CD4-positive, alpha-beta T cell treated with Interleukin-6 for 4 hours (primary cell): ENCODE measurements at places on chromosomes 12 and 14.
A peak's percentile ranks its signal among the peaks of the same experiment; 100 is the strongest.

GRCh38 chr14:68627050-68627867, 165.6 kb downstream of the ZFP36L1 start:
- DNase-seq: no peak

DNA sequence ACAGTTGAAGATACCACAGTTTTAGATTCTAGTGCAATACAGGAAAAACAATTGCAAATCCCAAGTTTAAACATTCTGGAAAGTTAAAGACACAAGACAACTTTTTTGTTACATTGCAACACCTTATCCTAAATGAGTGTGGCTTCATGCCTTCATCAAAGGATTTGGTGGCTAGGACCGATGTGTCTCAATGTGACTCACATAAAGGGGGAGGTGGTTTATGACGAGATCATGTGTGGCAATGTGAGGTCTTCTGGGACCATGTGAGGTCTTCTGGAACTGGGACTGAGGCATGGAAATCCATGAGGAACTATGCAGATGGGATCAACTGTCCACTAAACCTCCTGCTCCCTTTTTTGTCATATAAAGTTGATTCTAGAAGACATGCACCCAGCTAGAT, 166.2 kb downstream of the PAX9 start:
- no peak for DNase-seq

GRCh38 chr12:91210144-91210543, 27.5 kb upstream of the DCN start:
- no peak for DNase-seq

DNA sequence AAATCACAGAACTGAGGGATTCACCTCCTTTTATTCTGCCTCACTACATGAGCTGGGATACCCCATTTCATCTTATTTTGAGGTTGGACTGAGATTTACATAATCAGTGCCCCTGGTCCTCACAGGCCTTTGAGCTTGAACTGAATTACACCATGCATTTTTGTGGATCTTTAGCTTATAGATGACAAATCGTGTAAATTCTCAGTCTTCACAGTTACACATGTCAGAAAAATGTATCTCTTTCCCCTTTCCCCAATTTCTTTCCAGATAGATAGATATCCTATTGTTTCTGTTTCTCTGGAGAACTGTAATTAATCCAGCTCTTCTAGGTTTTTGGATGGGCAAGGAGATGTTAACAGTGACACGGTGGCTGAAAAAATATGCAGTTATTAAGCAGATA, 1778.9 kb upstream of the SEL1L start:
- no peak for DNase-seq

GRCh38 chr14:56196274-56196673, 78.1 kb downstream of the PELI2 start:
- DNase-seq: no peak

GRCh38 chr12:116924558-116925453, 14.1 kb downstream of the FBXW8 start:
- DNase-seq: peak; percentile 57

DNA sequence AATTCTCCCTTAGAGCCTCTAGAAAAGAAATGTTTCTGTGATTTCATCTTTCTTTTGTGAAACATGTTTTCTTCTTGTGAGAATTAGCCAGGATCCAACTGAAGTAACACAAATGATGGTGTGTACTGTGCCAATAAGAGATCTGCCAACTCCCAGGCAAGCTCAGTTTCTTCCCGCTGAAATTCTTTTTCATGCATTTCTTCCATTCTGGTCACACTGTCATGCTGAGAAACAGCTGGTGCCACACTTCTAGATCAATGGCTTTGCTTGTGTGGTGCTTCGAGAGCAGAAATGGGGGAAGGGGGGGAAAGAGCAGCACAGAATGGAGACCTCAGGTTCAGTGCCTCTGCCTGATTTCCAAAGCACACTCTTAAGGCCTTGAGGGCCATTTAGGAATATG, 41.4 kb upstream of the FGF6 start:
- no peak for DNase-seq

DNA sequence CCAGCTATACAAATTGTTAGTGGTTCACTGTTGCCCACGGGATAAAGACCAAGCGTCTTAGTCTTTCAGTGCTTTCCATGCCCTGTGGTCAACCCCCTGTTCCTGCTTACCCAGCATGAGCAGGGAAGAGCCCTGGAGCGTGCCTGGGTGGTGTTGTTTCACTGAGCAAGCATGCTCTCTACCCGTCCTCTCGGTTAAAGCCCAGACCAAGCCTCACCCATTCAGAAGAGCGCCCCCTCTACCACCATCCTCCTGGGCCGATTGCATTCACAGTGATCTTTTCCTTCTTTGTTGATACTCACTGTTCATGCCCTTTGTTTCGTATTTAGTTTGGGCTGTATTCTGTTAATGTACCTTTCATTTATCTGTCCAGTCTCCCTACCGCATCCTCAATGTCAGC, 25.1 kb downstream of the DYRK4 start:
- no peak for DNase-seq

- no peak for DNase-seq
Measured at GRCh38 chr12:113935459-113935858, 30.7 kb downstream of the RBM19 start.

GRCh38 chr12:62194031-62194430, 66.2 kb upstream of the USP15 start:
- no peak for DNase-seq

DNA sequence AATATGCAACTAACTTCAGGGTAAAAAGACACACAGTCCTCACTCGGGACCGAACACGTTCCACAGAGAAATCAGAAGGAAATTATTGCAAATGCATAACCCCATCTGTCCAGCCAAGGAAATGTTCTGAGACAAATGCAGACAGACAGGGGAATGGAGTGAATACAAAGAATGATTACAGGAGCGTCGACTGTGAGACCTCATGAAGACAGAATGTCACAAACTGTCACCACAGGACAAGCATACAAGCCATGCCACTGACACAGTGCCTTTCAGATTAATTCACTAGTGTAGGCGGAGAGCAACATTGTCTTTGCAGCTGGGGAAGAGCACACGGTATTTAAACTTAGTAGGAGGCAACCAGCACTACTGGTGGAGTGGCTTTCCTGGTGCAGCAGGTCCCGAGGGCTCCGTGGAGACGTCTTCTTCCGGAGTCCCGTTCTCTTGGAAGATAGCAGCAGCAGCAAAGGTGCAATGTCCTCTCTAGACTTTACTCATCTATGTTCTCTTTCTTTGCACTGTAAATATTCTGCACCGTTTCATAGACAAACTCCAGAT, 44.6 kb downstream of the FBXO21 start:
- DNase-seq: no peak

GRCh38 chr14:56120091-56120691, 2.0 kb downstream of the PELI2 start:
- DNase-seq: peak; percentile 6

DNA sequence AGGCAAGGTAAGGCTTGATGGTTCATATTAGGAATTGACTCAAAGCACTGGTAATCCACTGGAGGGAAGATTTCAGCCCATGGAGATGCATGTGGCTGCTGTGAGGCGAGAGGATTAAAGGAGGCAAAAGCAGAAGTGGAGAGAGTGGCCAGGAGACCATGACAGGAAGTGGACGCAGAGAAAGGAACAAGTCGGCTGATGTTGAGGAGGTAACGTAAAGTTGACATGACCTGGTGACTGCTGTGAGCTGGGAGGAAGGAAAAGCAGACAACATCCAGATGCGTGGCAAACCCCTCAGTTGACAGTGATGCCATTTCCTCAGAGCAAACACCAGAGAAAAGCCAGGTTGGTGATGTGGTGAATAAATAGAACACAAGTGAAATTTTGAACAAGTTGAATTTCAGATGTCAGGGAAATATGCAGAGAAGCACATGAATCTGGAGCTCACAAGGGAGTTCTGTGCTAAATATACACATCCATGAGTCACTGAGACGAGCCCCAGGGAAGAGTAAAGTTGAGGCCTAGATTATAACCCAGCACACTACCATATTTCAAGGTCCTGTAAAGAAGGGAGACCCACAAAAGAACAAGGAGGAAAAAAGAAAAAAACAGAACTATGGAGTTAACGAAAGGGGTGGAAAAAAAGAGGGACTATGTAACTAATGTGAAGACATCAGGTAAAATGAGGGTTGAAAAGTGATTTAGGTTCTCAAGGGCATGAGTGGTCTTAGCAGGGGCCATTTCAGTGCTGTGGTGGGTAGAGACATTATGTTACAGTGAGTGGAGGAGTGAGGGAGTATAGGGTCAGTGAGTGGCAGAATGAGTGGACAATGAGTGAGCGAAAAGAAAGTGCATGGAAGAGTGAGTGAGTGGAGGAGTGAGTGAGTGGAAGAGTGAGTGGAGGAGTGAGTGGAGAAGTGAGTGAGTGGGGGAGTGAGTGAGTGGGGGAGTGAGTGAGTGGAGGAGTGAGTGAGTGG, 61.6 kb upstream of the GZMB start:
- no peak for DNase-seq

DNA sequence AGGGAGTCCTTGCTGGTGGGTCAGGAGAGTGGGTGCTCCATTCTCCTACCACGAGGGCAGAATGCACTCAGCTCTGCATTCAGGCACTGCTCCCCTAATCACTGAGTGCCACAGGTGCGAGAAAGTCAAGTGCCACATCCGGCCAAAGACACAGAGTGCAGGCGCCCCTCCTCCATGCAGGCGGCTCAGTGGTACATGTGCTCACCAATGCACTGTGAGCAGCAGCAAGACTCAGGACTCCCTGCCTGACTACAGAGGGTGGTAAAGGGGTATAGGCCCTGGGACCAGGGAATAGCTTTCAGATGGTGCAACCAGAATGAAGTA, 32.9 kb downstream of the ZFYVE21 start:
- DNase-seq: peak; percentile 68

GRCh38 chr14:49594347-49595091, 4.2 kb upstream of the LRR1 start:
- DNase-seq: no peak

GRCh38 chr12:79162948-79163347, 298.4 kb downstream of the SYT1 start:
- DNase-seq: no peak
